ENCODE measurements at places on chromosomes 6 and 20.

DNA sequence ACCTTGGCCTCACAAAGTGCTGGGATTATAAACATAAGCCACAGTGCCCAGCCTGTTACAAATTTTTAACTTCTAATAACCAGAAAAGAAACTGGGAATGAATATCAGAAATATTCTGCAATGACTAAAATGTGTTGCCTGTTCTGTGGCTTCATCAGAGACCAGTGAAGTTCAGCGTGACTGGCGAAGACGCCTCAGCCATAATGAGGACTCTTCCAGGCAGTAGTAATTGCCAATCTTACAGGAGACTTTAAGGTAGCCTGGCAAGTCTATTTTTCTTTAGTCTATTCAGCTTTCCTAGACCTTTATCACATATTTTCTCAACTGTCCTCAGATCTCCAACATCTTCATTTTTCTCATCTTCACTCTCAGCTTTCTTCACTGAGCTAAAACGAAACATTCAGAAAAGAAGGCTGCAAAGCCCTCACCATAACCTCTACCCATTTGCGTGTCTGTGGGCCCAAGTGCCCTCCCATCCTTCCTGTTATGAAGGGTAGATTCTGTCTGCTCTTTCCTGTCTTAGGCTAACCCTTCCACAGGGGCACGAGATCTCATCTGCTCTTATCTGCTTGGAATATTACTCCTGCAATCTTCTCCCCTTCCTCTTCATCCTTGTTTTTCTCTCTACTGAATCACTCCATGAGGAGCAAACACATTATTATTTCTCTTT, 42.0 kb upstream of the OLIG3 start:
- H3K36me3 ChIP-seq, result no peaks in the 10 kb centered on the region
- no peak overlapping the region for H3K27ac ChIP-seq
- no peak overlapping the region for H3K4me3 ChIP-seq
- no peaks in the 10 kb centered on the region for H3K4me1 ChIP-seq
- no peak for DNase-seq
- no peaks in the 10 kb centered on the region for H3K27me3 ChIP-seq

GRCh38 chr6:119285908-119286625, 63.5 kb downstream of the MAN1A1 start:
- H3K4me1 ChIP-seq, result no peaks in the 10 kb centered on the region
- no peaks in the 10 kb centered on the region for H3K36me3 ChIP-seq
- no peak for DNase-seq
- no peak overlapping the region for H3K4me3 ChIP-seq

DNA sequence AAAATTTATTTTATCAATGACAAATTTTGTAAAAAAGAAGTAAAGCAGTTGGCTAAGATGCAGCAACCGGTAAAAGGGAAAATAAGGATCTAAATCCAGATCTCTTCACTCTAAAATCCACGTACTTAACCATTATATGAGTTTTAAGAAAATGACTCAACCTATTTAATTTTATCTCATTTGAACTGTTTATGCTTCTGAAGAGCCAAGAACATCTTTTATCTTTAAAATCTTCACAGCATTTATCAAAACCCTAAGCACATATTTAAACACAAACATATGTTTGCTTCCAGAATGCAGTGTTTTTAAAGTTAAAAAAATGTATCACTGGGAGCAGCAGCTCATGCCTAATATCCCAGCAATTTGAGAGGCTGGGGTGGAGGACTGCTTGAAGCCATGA, 339.2 kb downstream of the NKAIN2 start:
- no peak overlapping the region for H3K4me3 ChIP-seq
- H3K4me1 ChIP-seq, result no peaks in the 10 kb centered on the region
- no peaks in the 10 kb centered on the region for H3K27me3 ChIP-seq
- no peaks in the 10 kb centered on the region for H3K36me3 ChIP-seq
- H3K27ac ChIP-seq, result no peak overlapping the region

GRCh38 chr20:36030149-36030548, 61.8 kb downstream of the CNBD2 start:
- H3K36me3 ChIP-seq, result no peaks in the 10 kb centered on the region
- H3K4me3 ChIP-seq, result no peak overlapping the region
- no peaks in the 10 kb centered on the region for H3K4me1 ChIP-seq
- DNase-seq, result no peak
- no peaks in the 10 kb centered on the region for H3K27me3 ChIP-seq

DNA sequence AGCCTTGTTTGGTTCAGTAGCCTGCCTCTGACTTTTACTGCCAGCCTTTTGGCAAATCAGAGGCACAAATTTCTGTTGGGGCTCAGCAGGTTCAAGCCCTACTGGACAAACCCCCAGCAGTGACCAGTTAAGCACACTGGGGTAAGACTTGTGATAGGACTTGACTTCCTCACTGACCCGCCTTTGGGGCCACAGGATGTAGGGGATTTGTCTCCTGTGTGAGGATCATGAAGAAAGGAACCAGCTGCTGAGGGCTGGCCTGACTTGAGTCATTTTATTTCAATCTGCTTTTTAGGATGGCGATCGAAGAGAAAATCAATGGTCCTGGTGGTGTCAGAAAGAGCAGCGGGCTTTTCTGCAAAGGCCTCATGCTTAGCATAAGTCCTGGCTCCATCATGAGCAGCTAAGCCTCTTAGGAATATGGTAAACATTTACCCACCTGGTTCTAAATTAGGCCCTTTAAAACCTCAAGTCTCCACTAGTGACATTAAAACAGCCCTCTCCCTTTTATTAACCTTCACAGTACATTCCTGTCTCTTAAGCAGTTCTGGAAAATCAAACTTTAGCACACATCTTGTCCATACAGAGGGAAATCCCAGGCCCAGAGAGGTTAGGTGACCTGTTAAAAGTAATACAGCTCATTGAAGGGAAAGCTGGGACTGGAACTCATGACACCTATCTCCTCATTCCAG, 16.6 kb downstream of the CHMP4B start:
- H3K27ac ChIP-seq, result no peak overlapping the region
- H3K4me3 ChIP-seq, result no peak overlapping the region
- H3K4me1 ChIP-seq, result peaks cover 7% of the 10 kb centered on the region

DNA sequence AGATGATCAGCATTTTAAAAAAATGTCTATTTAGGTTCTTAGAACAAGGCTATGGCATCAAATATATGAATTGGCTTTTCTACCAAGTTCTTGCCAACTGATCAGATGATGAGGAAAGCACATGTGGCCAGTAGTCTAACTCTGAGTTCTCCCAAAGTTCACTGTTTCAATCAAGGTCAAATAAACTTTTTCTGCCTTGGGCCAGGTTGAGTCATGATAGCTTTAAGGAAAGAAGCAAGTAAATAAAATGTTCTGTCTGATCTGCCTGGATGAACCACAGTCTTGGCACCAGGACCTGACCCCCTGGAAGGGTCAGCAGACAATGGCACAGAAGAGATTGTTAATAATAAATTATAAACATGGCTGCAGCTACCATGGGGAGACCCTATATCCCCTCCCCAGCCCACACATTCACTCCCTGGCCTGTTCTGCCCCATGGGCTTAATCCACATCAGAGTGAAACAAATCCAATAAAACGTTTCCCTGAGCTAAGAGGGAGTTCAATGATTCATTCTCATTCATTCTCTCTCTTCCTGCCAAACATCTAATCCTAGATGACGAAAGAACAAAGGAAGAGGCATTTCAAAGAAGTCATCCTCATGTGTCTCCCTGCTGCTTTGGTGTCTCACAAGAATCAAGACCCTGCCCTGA, 661.6 kb downstream of the DHX35 start:
- no peak for DNase-seq
- H3K36me3 ChIP-seq, result no peaks in the 10 kb centered on the region
- H3K27ac ChIP-seq, result peak overlapping the region; percentile 66
- no peaks in the 10 kb centered on the region for H3K4me1 ChIP-seq
- H3K27me3 ChIP-seq, result no peaks in the 10 kb centered on the region

DNA sequence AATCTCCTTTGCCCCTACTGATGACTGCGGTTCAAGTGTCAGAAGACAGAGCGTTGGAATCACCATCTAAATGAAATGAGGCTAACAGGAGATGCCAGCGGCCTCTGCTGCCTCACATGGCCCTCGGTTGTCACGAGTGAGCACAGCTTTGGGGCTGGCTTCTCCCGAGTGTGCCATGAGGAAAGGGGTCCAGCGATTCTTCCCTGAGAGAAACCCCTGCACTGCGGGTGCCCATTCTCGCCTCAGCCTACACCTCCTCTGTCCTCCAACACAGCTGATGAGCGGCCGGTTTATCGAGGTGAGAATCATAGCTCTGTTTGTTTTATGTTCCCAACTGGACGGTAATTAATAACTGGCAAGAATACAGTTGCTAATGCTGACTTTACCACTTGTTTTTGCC, 144.7 kb upstream of the RPS6KA2 start:
- DNase-seq, result no peak
- H3K4me3 ChIP-seq, result no peak overlapping the region
- peaks cover 11% of the 10 kb centered on the region for H3K27me3 ChIP-seq
- H3K4me1 ChIP-seq, result no peaks in the 10 kb centered on the region
- no peak overlapping the region for H3K27ac ChIP-seq
- H3K36me3 ChIP-seq, result no peaks in the 10 kb centered on the region

DNA sequence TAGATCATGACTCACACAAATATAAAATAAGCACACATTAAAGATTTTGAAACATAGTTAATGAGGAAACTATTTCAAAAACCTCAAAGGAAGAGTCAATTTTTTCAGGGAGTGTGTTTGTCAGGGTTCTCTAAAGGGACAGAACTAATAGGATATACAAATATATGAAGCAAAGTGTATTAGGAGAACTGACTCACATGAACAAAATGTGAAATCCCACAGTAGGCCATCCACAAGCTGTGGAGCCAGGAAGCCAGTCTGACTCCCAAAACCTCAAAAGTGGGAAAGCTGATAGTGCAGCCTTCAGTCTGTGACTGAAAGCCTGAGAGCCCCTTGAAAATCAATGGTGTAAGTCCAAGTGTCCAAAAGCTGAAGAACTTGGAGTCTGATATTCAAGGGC, 898.0 kb upstream of the EYS start:
- no peaks in the 10 kb centered on the region for H3K27me3 ChIP-seq
- H3K27ac ChIP-seq, result no peak overlapping the region
- no peaks in the 10 kb centered on the region for H3K4me1 ChIP-seq
- no peak for DNase-seq
- H3K36me3 ChIP-seq, result no peaks in the 10 kb centered on the region
